ENCODE measurements at places on chromosomes 2 and 18. TPM values are rescaled to one million over a fixed set of nuclear protein-coding genes. Genes with fewer than 3 reads are reported as not detected.

Gene ACTG2
- total RNA-seq = not detected

Gene SERPINE2
- total RNA-seq = 229 TPM

Gene C2orf78
- total RNA-seq = not detected

Gene GRHL1
- total RNA-seq = 0.30 TPM

DNA sequence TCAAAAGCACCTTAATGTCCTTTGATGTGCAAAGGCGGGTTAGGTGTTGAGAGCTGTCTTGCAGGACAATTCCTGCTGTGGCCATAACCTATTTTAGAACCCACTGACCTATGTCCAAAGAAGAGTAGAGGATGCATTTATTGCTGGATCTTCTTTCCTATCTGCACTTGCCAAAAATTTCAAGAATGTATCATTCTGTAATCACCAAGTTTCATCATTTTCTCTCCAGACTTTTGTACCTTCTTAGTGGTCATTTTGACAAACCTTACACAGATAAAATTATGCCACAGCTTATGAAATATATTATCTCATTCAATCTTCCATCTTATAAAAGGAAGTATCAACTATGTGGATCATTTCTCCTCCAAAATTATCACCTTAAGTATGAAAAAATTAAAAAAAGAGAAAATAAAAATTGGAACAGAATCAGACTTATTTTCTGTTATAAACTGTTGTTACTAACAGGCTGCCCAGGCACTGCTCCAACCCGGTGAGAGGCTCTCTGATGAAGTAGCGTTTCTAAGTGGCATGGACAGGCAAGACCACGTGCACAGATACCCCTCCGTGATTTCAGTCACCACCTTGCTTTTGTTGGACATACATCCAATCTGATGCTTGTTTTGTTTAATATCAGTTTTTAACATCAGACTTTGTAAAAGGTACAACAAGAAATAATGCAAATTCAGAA lies 559.9 kb upstream of the ID2 start:
- no peak for DNase-seq

DNA sequence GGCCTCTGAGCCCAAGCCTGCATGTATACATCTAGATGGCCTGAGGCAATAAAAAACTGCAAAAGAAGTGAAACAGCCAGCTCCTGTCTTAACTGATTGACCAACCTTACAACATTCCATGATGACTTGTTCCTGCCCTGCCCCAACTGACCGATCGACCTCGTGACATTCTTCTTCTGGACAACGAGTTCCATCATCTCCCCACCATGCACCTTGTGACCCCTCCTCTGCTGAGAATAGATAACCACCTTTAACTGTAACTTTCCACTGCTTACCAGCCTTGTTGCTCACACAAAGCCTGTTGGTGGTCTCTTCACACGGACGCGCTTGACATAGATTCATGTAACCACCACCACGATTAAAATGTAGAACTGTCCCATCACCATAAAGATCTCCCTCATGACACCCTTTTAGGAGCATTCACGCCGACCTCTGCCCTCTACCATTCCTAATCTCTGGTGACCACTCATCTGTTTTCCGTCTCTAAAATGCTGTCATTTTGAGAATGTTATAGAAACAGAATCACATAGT lies 120.1 kb upstream of the REV1 start:
- no peak for DNase-seq

DNA sequence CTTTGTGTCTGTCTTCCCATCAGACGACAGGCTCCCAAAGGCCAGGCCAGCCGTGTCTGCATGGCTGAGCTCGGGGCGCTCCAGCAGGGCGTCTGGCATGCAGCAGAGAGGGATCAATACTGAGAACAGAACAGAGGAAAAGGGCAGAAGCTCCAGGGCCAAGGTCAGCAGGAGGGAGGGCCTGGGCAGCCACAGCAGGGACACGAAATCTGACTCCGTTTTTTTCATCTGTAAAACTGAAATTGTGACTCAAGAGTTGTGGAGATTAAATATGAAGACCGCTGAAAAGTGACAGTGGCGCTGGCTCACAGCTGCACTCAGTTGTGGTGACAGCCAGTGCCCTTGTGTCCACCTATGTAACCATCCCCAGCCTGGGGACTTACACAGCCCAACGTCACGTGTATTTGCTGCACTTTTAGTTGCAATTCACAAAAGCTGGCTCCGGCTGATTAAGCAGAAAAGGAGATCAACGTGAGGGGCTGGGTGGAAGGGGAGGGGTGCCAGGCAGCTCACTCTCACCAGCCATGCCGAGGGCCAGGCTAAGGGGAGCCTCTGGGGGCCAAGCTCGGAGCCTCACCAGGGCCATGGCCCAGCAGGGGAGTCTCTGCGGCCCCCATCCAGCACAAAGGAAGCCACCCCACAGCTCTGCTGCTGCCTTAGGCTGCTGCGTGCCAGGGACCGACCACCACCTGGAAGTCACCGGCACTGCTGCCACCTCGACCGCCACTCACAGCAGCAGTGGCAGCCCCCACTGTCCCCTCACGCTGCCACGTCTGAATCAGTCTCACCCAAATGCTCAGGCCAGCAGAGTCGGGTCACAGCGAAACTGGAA lies 74.7 kb downstream of the EIPR1 start:
- peak; percentile 66 for DNase-seq

- DNase-seq = no peak
Observed at GRCh38 chr2:227864161-227864756, 7.2 kb upstream of the DAW1 start.

DNA sequence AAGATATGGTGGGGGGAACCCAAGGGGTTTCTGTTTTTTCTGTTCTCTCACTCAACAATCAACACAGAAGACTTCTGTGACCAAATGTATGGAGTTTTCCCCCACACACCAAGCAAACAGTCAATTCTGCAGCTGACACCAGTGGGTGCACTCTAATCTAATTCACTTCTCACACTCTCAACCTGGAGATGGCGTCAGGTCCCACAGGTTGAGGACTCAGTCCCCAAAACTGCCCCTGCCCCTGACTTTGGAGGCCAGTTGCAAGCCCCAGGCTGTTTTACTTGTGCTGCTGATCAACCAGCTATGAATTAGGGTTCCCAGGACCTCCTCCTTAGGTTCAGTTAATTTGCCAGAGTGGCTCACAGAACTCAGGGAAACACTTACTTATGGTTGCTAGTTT lies 6.2 kb downstream of the RNU2-63P start:
- DNase-seq = peak; percentile 25

GRCh38 chr2:38581193-38582147 lies 21.3 kb downstream of the HNRNPLL start:
- no peak for DNase-seq

DNA sequence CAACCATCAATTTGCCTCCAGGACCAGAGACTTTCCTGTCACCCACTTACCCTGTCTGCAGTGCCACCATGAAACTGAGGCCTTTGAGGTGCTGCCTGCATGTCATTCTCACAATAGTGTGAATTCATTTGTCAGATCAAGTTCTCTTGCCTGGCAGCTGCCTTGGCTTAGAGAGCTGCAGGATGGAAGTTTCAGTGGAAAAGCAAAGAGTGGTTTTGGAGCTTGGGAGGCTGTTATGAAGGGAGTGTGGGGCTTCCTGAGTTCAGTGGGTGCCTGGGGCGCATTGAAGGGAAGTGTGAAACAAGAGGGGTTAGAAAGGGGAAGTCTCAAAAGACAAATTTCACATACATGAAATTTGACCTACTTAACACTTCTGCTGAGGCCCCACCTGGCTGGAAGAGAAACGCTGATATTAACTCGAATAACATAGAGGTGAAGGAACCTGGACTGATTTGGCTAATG lies 7.9 kb upstream of the LBH start:
- no peak for DNase-seq

DNA sequence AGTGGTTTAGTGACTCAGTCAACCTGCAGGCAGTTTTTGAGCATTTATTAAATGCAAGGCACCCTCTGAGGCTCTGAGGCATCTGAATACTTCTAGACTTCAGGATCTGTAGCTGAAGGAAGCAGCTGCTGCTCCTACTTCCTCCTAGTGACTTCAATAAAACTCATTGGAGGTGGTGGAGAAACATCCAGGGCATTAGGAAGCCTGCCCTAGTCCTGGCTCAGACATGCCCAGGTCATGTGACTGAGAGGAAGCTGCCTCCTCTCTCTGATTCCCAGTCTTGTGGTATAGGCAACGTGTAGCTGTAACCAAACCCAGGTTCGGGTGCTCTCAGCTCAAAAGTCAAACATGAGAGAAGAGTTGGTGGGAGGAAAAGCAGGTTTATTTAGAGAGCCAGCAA lies 287.2 kb upstream of the GYPC start:
- no peak for DNase-seq

DNA sequence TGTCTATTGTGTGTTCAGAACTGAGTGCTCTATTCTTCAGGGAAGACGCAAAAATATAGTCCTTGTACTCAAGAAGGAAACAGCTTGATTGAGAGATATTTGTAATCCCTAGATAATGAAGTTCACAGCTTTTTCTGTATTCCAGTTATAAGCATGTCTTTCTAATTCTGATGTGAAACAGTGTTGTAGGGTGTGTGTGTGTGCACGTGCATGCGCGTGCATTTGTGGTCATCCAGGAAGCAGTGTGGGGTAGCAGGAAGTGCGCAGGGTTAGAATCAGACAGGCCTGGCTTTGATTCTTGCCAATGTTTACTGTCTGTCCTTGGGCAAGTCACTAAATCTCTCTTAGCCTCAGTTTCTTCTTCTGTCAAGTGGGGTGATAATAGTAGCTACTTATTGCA lies 87.9 kb downstream of the NPAS2 start:
- DNase-seq = no peak

- DNase-seq = no peak
Observed at GRCh38 chr18:45723567-45724355, at the start of gene SLC14A1. Gene SLC14A1, plus strand, starts transcription at chr18:45724181. Its CDS starts 6,140 bp downstream, at chr18:45730321.
